Activated CD4-positive, alpha-beta T cell treated with anti-CD3 and anti-CD28 coated beads, Interleukin-2, amount 10 ng/mL, durations not matched to agents 24 days and 14 days (primary cell): ENCODE measurements at places on chromosomes 7 and 10.

- DNase-seq: no peak
- H3K27ac ChIP-seq: peak overlapping the region; percentile 92
- H3K4me3 ChIP-seq: peak overlapping the region; percentile 78
- no peaks in the 10 kb centered on the region for H3K27me3 ChIP-seq
Observed at GRCh38 chr10:86410542-86411124, 44.0 kb upstream of the GRID1 start.

DNA sequence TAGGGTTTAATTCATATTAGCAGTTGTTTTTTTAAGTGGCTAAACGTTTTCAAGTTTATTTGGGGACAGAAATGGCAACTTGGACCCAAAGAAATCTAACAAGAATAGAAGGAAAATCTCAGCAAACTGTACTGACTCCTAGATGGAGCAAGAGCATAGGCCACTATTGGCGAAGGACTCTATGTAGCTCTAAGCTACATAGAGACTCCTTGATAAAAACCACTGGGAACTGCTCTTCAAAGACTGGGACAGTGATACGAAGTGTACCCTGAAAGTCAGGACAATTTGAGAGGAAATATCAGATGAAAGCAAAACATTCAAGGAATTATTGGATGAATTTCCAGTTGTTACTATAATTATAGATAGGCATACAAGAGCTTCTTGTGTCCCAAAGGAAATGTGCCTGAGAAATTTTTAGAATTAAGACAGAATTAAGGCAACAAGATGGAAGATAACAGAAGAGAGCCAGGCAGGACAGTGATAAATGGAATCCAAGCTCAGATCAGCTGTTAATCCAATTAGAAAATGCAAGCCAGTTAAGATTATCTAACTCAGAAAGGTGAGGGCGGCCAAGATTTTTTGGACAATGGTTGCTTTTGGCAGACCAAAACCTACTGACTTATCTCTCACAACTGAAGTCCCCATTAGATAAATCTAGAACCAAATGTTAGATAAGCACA lies 103.7 kb upstream of the IFRD1 start:
- DNase-seq: no peak
- peaks cover 13% of the 10 kb centered on the region for H3K36me3 ChIP-seq
- H3K4me3 ChIP-seq: no peak overlapping the region
- H3K4me1 ChIP-seq: peaks cover 2% of the 10 kb centered on the region

- peak; percentile 75 for DNase-seq
- peak overlapping the region; percentile 71 for H3K27ac ChIP-seq
- peak overlapping the region; percentile 61 for H3K4me3 ChIP-seq
Observed at GRCh38 chr10:99870123-99870730, 87.8 kb downstream of the ABCC2 start.

GRCh38 chr10:132813560-132814468 lies 27.9 kb upstream of the NKX6-2 start:
- no peak overlapping the region for H3K27ac ChIP-seq
- H3K36me3 ChIP-seq: no peaks in the 10 kb centered on the region
- H3K4me1 ChIP-seq: no peaks in the 10 kb centered on the region
- H3K4me3 ChIP-seq: no peak overlapping the region

DNA sequence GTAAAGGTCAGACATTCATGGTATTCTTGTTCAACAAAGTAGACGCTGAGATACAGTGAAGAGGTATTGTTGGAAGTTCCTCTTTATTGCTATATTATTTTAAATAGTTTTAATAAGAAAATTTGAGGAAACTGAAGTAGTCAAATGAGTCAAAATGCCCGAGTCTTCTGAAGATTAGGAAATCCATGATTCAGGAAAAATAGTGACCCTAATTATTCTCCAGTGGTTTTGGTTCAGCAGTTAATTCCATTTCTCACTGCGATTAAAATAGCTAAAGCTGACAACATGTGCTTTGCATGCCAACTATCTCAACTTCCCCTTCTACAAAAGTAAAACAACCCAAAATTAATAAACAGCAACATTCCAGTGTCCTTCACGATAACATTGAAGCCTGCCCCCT lies 32.7 kb upstream of the PFKP start:
- H3K27me3 ChIP-seq: peaks cover 22% of the 10 kb centered on the region
- H3K4me1 ChIP-seq: peaks cover 4% of the 10 kb centered on the region
- DNase-seq: no peak
- H3K27ac ChIP-seq: no peak overlapping the region
- H3K4me3 ChIP-seq: no peak overlapping the region

- H3K27me3 ChIP-seq: peaks cover 57% of the 10 kb centered on the region
- H3K27ac ChIP-seq: no peak overlapping the region
- no peak for DNase-seq
- H3K4me3 ChIP-seq: no peak overlapping the region
- H3K4me1 ChIP-seq: peaks cover 3% of the 10 kb centered on the region
Observed at GRCh38 chr7:117323851-117324711, 1.2 kb upstream of the WNT2 start.

GRCh38 chr7:91267171-91267955 lies 3.1 kb downstream of the FZD1 start:
- H3K27me3 ChIP-seq: peaks cover 31% of the 10 kb centered on the region
- no peak overlapping the region for H3K4me3 ChIP-seq
- DNase-seq: no peak
- no peak overlapping the region for H3K27ac ChIP-seq

GRCh38 chr7:13965077-13965476 lies 24.4 kb downstream of the ETV1 start:
- DNase-seq: no peak
- H3K36me3 ChIP-seq: no peaks in the 10 kb centered on the region
- no peaks in the 10 kb centered on the region for H3K27me3 ChIP-seq
- no peak overlapping the region for H3K4me3 ChIP-seq

GRCh38 chr7:51235593-51236313 lies 80.9 kb downstream of the COBL start:
- no peaks in the 10 kb centered on the region for H3K36me3 ChIP-seq
- H3K27me3 ChIP-seq: no peaks in the 10 kb centered on the region
- DNase-seq: no peak

- no peak for DNase-seq
- no peaks in the 10 kb centered on the region for H3K36me3 ChIP-seq
- H3K27me3 ChIP-seq: peaks cover 37% of the 10 kb centered on the region
- H3K4me1 ChIP-seq: no peaks in the 10 kb centered on the region
- H3K27ac ChIP-seq: no peak overlapping the region
Observed at GRCh38 chr10:127195041-127195506, 1.3 kb downstream of the INSYN2A start.

GRCh38 chr10:133245439-133246235 lies 8.0 kb downstream of the VENTX start:
- peaks cover 11% of the 10 kb centered on the region for H3K4me1 ChIP-seq
- H3K27me3 ChIP-seq: peaks cover 22% of the 10 kb centered on the region

GRCh38 chr10:88097092-88097516 lies 233.7 kb downstream of the PTEN start:
- H3K36me3 ChIP-seq: peaks cover 2% of the 10 kb centered on the region
- H3K4me1 ChIP-seq: peaks cover 9% of the 10 kb centered on the region
- H3K27me3 ChIP-seq: peaks cover 41% of the 10 kb centered on the region
- no peak overlapping the region for H3K4me3 ChIP-seq
- no peak overlapping the region for H3K27ac ChIP-seq

GRCh38 chr10:127798111-127798510 lies 61.1 kb downstream of the FOXI2 start:
- no peaks in the 10 kb centered on the region for H3K36me3 ChIP-seq
- no peak overlapping the region for H3K4me3 ChIP-seq
- no peak overlapping the region for H3K27ac ChIP-seq
- H3K27me3 ChIP-seq: peaks cover 3% of the 10 kb centered on the region
- H3K4me1 ChIP-seq: no peaks in the 10 kb centered on the region

DNA sequence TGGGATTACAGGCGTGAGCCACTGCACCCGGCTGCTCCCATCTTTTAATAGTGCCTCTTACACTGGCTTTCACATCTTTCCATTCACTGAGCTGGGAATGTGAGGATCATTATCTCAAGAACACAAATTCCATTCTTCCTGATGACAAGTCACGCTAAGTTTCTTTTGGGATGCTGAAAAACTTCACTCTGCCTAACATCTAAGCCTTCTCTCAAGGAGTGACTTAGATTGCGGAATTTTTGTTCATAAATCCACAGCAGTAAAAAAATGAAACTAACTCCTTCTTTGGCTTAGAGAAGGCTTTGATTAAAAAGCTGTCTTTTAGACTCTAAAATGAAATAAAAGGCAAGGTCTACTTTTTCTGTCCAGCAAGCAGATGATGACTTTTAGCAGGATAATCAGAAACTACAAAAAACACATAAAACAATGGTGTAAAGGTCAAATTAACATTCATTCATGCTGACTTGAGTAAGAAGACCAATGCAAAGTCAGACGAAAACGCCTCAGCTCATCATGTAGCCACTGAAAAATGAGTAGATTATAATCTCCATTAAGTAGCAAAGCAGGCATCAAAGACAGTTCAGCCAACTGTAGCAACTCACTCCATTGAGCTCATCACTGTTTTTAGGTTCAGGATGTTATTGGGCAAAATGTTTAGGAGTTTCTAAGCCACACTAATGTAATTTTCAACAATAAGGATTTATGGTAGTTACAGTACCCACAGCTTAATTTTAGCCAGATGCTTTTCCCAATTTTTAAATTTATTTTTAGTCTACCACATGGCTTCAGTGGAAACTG lies 178.8 kb downstream of the ELMO1 start:
- no peaks in the 10 kb centered on the region for H3K27me3 ChIP-seq
- no peak overlapping the region for H3K4me3 ChIP-seq
- peaks cover 30% of the 10 kb centered on the region for H3K36me3 ChIP-seq

DNA sequence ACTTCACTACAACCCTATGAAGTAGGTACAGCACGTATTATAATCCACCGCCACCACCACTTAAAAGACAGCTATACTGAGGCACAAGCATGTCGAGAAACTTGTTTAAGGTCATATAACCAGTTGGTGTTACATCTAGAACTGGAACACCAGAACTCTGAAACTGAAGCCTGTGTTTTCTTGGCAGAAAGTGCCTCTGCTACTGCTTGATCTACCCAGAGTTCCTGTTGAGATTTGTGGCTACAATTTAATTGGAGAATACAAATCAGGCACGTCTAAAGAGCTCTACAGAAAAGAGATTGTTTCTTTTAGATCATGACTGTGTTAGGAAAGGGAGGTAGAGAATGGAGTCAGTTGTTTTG lies 4.3 kb upstream of the ADD3 start:
- no peaks in the 10 kb centered on the region for H3K36me3 ChIP-seq
- DNase-seq: no peak
- H3K27ac ChIP-seq: no peak overlapping the region
- peaks cover 4% of the 10 kb centered on the region for H3K27me3 ChIP-seq

GRCh38 chr7:131781-132482 lies 60.4 kb upstream of the FAM20C start:
- H3K36me3 ChIP-seq: no peaks in the 10 kb centered on the region
- H3K27ac ChIP-seq: no peak overlapping the region
- H3K4me3 ChIP-seq: no peak overlapping the region
- H3K4me1 ChIP-seq: no peaks in the 10 kb centered on the region
- H3K27me3 ChIP-seq: no peaks in the 10 kb centered on the region

- no peaks in the 10 kb centered on the region for H3K4me1 ChIP-seq
- H3K27ac ChIP-seq: no peak overlapping the region
- peaks cover 28% of the 10 kb centered on the region for H3K27me3 ChIP-seq
- H3K4me3 ChIP-seq: no peak overlapping the region
- H3K36me3 ChIP-seq: no peaks in the 10 kb centered on the region
Observed at GRCh38 chr10:33196710-33197491, 137.6 kb downstream of the NRP1 start.

- peaks cover 3% of the 10 kb centered on the region for H3K4me1 ChIP-seq
- H3K27ac ChIP-seq: no peak overlapping the region
- DNase-seq: no peak
- H3K4me3 ChIP-seq: no peak overlapping the region
Observed at GRCh38 chr7:159141660-159142059, 3.0 kb downstream of the VIPR2 start.

DNA sequence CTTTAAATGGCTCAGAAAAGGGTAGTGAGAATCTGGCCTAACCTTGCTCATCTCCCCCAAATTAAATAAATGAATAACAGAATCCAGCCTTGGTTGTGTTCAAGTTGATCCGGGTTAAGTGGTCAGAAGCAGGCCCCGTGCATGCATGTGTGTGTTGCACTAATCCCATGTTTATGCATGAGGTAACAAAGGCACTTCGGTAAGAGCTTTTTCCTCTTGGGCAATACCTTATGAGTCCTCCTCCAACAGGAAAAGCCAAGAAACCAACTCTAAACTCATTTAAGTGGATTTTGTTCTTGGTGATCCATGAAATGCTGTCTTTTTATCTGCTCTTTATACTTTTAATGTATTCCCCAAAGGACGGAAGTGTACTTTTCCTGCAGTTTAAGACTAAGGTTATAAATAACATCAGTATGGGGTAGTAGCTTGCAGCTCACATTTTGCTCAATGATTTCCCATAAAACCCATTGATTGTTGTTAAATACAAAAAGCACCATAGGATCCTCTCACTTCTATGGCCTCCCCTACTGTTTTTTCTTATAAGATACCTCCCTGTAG lies 104.9 kb upstream of the YAE1 start:
- H3K27ac ChIP-seq: no peak overlapping the region
- H3K4me3 ChIP-seq: no peak overlapping the region
- H3K36me3 ChIP-seq: no peaks in the 10 kb centered on the region

DNA sequence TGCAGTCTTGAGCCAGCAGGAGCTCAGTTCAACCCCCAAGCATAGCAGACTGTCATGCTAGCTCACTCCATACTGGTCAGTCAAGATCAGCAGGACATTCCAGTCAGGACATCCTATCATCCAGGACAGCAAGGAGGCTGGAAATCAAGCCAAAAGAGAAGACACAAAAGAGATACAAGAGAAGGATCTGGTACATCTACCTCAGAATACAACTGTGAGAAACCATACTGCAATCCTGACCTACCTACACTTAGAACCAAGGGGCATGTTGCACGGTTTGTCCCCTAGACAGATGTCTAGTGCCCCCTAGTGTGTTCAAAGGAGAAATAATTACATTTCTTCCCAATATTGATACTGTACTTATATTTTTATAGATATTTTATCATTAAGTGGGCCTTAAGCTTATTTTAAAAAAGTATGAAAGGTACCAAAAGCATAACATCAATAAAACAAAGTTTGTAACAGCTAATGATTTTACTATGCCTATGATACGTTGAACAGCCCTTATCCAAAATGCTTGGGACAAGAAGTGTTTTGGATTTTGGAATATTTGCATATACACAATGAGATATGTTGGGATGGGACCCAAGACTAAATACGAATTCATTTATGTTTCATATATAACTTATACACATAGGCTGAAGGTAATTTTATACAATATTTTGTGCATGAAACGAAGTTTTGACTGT lies 26.7 kb downstream of the ERCC6 start:
- H3K27ac ChIP-seq: no peak overlapping the region
- peaks cover 14% of the 10 kb centered on the region for H3K4me1 ChIP-seq
- peaks cover 13% of the 10 kb centered on the region for H3K27me3 ChIP-seq
- peak; percentile 72 for DNase-seq
- H3K36me3 ChIP-seq: no peaks in the 10 kb centered on the region
- H3K4me3 ChIP-seq: no peak overlapping the region

- no peak for DNase-seq
- H3K4me3 ChIP-seq: no peak overlapping the region
- H3K4me1 ChIP-seq: no peaks in the 10 kb centered on the region
- no peak overlapping the region for H3K27ac ChIP-seq
Observed at GRCh38 chr7:144656965-144657517, 178.8 kb downstream of the TPK1 start.
